ENCODE measurements at places on chromosomes 7 and 10. TPM values are rescaled to one million over a fixed set of nuclear protein-coding genes. Genes with fewer than 3 reads are reported as not detected.
A peak's percentile ranks its signal among the peaks of the same experiment; 100 is the strongest.

GRCh38 chr10:123891144-123892071, at the start of gene CPXM2:
CPXM2 (minus strand) TSS chr10:123891807; CDS start chr10:123891659, 148 bp downstream.
- DNase-seq = peak; percentile 23

DNA sequence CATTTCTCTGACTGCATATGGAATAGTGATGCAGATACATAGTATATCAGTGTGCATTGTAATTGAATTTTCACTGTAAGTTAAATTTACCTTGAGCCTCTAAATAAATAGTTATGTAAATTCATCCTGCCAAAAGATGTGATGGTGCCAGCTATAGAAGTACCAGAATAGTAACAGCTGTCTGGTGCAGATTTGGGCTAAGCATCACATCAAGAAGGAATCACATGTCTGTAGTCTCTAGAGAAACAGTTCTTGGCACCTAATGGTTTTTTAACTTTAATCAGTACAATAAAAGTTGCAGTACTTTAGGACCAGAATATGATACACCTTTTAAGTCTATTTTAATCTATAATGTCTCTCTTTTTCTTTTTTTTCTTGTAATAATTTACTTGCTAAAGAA, 17.4 kb downstream of the PLEKHA1 start:
- no peak for DNase-seq

DNA sequence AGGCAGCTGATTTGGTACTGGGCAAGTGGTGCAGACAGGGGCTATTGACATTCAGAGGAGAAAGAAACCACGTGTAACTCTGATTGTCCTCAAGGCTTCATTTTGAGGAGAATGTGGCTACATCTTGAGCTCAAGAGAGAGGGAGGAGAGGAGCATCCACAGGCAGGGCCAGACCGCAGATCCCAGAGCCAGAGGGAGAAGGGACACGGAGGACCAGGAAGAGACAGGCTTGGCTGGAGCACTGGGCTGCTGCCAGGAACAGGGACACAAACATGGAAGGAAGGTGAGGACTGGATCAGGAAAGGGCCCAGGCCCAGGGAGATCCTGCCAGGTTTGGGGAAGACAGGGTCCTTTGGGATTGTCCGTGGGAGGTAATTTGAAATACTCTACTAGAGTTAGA, 158.3 kb downstream of the GPAM start:
- DNase-seq = no peak

GRCh38 chr10:9254353-9254752, 1199.9 kb downstream of the GATA3 start:
- DNase-seq = no peak

- no peak for DNase-seq
These were observed 1.9 kb downstream of the KCND2 start for GRCh38 chr7:120274899-120275298.

DNA sequence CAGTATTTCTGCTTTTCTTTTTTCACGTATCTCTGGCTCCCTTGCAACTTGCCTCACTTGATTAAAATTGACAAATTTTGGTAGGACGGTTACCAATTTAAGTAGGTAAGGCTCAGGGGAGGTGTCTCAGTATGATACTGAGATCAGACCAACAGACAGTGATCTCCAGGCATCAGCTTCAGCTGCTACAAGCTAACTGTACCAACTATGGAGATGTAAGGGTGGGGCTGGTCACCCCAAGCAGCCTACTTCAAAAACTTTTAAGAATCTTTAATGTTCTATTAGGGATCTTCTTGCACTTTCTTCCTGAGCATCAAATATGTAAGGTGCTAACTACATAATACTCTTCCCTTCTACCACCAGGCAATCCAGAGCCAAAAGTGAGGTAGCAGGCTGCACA, 26.9 kb downstream of the SLC35B4 start:
- DNase-seq = no peak

GRCh38 chr7:27560706-27561235, 101.9 kb downstream of the HIBADH start:
- no peak for DNase-seq

DNA sequence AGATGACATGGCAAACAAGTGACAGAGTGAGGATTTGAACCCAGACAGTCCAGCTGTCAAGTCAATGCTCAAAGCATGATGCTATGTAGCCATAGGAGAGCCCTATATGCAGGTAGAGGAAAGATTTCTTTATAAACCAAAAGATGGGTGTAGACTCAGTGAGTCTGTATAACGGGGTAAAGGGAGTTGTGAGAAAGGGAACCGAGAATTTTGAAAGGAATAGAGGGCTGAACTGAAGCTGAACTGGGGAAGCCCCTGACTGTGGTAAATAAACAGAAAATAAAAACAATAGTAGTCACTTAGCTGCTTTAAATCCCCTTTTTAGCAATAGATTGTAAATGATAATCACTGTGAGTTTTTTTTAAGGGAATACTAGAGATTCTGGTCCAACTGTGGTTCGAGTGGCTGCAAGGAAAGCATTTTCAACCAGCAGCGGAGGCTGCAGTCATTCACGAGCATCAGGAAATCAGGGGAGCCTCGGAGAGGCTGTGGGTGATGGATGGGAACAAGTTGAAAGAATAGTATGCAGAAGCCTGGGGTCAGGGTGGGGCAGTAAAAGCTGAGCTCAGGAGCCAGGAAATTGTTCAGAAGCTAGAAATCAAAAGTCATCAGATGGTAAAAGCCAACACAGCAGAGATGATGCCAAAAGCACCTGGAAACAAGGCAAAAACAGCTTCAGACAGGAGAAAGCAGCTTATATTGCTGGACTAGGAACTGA, 393.5 kb downstream of the GFRA1 start:
- no peak for DNase-seq

DNA sequence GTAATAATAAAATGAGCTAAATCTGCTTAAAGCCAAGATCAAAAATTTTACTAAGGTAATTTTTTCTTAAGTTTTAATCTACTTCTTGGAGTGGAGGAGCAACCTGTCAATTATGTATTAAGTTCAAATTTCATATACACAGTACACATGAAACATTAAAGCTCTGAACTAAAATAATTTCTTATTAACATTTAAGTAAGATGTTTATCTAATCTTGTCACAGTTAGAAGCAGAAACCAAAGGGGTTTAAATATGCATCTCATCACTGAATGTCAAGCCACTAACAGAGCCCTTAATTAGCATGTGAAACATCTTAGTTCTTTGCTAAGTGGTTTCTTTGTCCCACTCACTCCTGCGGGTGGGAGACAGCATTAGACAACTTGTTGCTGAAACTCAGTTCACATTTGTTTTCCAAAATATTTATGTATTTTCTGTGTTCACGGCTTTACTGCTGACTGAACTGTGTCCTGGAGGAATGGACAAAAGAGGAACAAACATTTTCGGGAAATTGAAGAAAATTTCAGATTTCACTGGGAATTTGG, 130.9 kb upstream of the MBL2 start:
- no peak for DNase-seq

DNA sequence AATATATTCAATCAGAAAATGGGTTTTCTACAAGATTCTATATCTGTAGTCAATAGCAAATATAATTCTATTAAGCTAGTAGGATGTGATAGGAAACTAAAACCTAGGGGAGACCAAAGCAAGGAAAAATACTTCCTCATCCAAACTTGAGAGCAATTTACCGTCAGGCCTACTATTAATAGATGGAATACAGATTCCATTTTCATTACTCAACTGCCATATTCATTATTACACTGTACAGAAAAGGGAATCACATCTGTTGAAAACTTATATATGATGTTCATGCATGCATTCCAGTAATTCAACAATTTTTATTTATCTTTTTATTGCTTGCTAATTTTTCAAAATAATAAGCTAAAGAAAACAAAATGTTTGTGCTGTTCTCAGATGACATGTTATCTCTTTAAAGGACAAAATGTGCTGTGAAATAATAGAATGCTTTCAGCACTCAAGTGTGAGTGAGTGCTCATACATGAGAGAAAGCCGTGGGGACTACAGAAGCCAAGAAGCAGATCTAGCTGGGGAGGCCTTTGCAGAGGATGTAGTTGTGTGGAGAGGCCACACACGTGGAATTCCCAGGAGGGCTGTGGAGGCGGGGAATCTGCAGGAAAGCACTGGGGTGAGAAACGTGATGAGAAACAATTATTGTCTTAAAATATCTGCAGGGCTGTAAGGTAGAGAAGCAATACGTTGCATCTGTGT, 110.0 kb downstream of the EGFR start:
- DNase-seq = no peak

DNA sequence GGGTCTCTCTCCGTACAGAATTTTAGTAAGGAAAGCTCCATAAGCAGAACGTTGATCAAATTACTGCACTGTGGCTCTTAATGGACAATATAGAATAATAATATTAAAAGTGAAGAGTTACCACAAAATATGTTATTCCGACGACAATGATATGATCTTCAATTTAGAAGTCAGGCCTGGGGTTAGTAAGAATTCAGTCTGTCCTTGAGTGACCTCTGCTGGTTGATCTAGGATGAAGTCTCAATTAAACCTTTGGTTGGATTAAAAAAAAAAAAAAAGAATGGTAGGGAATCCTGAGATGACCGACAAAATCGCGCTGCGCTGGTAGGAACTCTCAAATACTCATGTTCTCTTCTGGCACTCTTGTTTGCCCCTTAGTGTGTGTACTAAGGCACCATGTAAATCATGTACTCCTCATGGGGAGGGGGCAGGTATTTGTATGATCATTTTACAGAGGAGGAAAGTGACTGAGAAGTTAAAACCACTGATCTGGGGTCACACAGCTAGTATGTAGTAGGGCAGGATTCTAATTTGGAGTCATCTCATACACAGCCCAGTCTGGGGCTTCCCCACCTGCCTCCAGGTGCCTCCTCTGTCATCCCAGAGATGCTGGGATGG, 161.3 kb upstream of the NPVF start:
- DNase-seq = peak; percentile 23

GRCh38 chr7:3239291-3239691, 61.8 kb upstream of the SDK1 start:
- DNase-seq = no peak

GRCh38 chr7:68288144-68288593, 1291.5 kb downstream of the TYW1 start:
- DNase-seq = no peak

DNA sequence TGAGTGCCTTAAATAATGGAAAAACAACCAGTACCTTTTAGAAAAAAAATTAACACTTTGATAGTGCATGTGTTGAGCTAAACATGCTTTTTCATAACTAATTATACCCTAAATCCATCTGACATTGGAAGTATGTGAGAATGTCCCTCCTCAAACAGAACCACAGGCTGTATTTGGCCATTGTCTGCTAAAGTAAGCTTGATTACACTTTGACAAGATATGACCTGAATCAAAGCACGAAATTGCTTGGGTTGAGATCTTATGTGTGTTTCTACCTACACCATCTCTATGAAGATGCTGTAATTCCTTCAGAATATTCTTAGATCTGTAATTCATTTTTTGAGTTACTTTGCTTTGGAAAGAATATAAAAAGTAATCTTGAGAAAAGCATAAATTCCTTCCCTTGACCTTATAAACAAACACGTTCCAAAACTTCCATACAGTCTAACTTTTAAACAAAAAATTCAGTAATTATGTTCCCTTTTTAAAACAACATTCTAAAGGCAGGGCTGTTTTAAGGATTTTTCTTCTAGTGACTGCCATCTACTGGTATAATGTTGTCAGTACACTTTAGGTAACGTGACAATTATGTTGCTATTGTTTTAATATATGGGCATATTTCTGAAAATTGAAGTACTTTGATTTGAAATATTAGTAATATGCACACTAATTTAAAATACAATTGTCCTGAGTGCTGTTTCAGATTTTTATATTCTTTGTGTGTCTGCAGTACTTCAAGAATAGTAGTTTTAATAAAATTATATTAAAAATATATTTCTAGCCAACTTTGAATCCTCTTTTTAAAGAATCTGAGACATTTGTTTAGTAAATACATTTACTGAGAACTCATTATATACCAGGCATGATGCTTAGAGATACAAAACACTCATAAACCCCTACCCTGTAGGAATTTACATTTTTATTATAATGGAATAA, 20.9 kb downstream of the CD36 start:
- no peak for DNase-seq

Gene TAS2R4
- 1.2 TPM for total RNA-seq

Gene CTAGE6
- total RNA-seq = not detected

Gene MYPN
- 2.1 TPM for total RNA-seq

Gene OR2A5
- not detected for total RNA-seq
